ENCODE measurements at places on chromosomes 2 and 18.

DNA sequence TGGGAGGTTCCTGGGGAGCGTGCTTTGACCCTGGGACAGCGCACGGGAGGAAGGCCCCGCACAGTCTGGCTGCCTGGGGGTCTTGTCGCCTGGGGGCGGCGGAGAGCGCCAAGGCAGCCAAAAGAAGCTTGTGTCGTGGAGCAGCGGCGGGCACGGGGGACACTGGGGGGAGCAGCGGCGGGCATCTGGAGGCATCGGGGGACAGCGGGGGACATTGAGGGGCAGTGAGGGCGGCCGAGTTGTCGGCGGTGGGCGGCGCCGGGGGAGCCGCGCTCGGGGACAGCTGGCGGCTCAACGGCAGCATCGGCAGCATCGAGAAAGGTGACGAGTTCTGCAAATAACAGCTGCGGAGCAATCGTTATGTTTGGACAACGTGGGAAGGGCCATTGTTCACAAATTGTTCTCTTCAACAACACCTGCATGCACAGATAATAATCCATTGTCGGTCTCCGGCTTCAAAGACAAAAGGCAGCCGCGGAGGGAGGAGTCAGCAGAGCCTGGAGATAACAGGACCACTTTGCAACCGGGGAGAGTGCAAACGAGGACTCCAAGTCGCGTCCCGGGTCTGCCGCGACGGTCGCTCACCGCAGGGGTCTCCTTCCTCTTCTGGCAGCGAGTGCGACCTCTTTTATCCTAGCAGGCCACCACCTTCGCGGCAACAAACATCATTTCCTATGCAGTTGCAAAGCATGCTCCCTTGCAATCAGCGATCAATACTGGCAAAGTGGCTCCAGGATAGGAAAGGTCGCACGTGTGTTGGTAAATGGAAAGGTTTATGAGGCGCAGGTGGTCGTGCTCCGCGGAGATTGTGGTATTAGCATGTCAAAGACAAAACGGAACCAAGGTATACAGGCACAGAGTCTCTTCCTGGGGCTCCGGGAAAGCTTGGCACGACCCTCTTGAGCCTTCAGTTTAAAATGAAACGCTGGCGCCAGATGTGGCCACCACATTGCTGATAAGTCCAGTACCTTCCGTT, 132.3 kb upstream of the DLX2 start:
- no peaks in the 10 kb centered on the region for H3K36me3 ChIP-seq
- peak overlapping the region; percentile 2 for H3K27ac ChIP-seq
- H3K27me3 ChIP-seq: no peaks in the 10 kb centered on the region
- DNase-seq: no peak
- peak overlapping the region; percentile 38 for H3K4me3 ChIP-seq
- peaks cover 24% of the 10 kb centered on the region for H3K4me1 ChIP-seq

GRCh38 chr2:139394801-139395200, 614.6 kb upstream of the NXPH2 start:
- H3K4me1 ChIP-seq: no peaks in the 10 kb centered on the region
- no peaks in the 10 kb centered on the region for H3K27me3 ChIP-seq
- no peaks in the 10 kb centered on the region for H3K36me3 ChIP-seq
- no peak overlapping the region for H3K27ac ChIP-seq

DNA sequence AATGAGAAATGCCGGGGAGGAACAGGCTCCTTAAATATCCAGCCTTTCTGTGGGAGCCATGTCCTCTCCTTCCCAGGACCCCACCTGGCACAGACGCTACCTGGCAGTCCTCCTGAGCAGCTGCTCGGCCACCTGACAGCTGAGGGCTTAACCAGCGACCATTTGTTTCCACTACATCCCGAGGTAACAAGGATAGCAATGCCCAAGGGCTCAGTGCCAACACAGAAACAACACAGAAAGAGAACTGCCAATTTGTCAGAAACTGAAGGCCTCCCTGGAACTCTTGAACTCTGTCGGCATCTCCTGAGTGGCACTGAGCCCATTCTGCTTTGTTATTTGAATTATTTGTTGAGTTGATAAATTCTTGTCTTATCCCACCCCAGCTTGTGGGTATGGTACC, 122.2 kb upstream of the ARHGAP28 start:
- no peaks in the 10 kb centered on the region for H3K4me1 ChIP-seq
- H3K4me3 ChIP-seq: no peak overlapping the region
- H3K36me3 ChIP-seq: no peaks in the 10 kb centered on the region
- no peak overlapping the region for H3K27ac ChIP-seq
- no peaks in the 10 kb centered on the region for H3K27me3 ChIP-seq
- no peak for DNase-seq

DNA sequence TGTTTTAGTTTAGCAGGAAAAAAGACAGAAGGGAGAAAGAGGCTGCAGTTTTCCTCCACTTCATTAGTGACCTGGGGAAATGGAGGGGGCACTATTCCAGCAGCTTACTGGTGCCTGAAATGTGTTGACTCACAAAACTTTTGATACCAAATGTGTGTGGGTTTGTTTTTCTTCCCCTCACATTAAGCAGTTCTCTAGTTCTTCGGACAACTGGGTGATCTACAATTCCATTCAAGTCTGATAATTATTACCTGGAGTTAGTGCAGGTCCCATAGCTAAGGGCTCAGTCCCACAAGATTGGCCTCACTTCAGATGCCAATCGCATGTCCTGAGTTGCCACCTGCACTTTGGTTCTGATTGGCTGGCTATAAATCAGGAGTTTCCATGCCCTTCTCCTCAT, 28.4 kb downstream of the PMAIP1 start:
- H3K27me3 ChIP-seq: no peaks in the 10 kb centered on the region
- DNase-seq: no peak
- no peaks in the 10 kb centered on the region for H3K36me3 ChIP-seq
- H3K27ac ChIP-seq: no peak overlapping the region

DNA sequence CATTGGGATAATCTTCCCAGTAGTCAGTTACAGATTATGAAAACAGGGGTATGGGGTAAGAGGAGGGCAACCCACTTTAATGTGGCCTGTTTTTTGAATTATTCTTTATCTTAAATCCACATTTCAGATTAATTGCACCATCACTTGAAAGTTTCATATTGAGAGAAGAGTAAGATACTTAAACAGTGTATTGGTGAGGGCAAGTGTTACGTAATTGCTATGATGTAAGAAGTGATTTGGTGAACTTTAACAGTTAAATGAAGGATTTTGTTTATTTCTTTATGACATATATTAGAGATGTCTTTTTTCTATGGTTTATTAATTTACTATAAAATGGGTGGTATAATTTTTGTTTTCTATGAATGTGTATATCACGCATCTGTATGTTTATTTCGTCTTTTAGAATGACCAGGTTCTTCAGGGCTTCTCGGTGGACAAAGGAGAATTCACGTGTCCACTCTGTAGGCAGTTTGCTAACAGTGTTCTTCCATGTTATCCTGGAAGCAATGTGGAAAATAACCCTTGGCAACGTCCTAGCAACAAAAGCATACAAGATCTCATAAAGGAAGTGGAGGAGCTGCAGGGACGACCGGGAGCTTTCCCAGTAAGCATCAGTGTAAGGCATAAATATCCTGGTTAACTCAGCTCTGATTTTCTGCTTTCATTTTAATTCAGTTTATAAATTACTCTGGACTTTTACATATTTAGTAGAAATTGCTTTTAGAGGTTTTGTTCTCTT, 171.2 kb upstream of the MYO3B start:
- H3K27ac ChIP-seq: no peak overlapping the region
- H3K4me1 ChIP-seq: no peaks in the 10 kb centered on the region
- no peaks in the 10 kb centered on the region for H3K36me3 ChIP-seq
- H3K4me3 ChIP-seq: no peak overlapping the region
- H3K27me3 ChIP-seq: no peaks in the 10 kb centered on the region
- DNase-seq: no peak

DNA sequence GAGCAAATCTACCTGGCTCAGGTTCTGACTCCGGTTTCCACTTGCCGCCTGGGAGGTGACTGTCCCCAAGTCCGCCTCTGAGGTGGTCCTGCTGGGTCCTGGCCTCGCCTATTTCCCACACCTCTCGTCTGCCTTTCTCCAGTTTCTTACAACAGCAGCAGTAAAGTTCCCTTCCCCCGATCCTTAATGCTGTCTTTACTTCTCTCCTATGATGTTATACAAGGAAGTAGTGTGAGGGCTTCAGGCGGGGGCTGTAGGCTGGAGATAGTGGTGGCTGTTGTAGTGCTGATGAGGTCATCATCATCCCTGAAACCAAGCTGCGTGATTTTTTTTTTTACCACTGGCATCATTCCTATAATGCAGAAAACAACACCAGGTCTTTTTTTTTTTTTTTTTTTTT, 18.9 kb downstream of the TGIF1 start:
- no peak for DNase-seq
- H3K27ac ChIP-seq: no peak overlapping the region
- peaks cover 18% of the 10 kb centered on the region for H3K4me1 ChIP-seq
- no peaks in the 10 kb centered on the region for H3K36me3 ChIP-seq
- no peaks in the 10 kb centered on the region for H3K27me3 ChIP-seq

GRCh38 chr2:187819624-187820023, 265.4 kb upstream of the TFPI start:
- no peaks in the 10 kb centered on the region for H3K4me1 ChIP-seq
- H3K27ac ChIP-seq: no peak overlapping the region
- no peak for DNase-seq
- no peaks in the 10 kb centered on the region for H3K36me3 ChIP-seq
- H3K27me3 ChIP-seq: no peaks in the 10 kb centered on the region

GRCh38 chr2:230246206-230246605, 20.7 kb downstream of the SP140 start:
- no peaks in the 10 kb centered on the region for H3K27me3 ChIP-seq
- H3K4me3 ChIP-seq: no peak overlapping the region
- no peaks in the 10 kb centered on the region for H3K36me3 ChIP-seq
- H3K27ac ChIP-seq: no peak overlapping the region
- no peaks in the 10 kb centered on the region for H3K4me1 ChIP-seq

GRCh38 chr2:213125646-213126347, 25.6 kb downstream of the IKZF2 start:
- no peak for DNase-seq
- H3K27ac ChIP-seq: no peak overlapping the region
- peaks cover 4% of the 10 kb centered on the region for H3K36me3 ChIP-seq
- no peak overlapping the region for H3K4me3 ChIP-seq
- H3K27me3 ChIP-seq: no peaks in the 10 kb centered on the region
- peaks cover 29% of the 10 kb centered on the region for H3K4me1 ChIP-seq

- H3K27ac ChIP-seq: no peak overlapping the region
- H3K27me3 ChIP-seq: no peaks in the 10 kb centered on the region
- no peaks in the 10 kb centered on the region for H3K36me3 ChIP-seq
- H3K4me3 ChIP-seq: no peak overlapping the region
- DNase-seq: no peak
Measured at GRCh38 chr18:48566589-48566988, 27.8 kb downstream of the CTIF start.

DNA sequence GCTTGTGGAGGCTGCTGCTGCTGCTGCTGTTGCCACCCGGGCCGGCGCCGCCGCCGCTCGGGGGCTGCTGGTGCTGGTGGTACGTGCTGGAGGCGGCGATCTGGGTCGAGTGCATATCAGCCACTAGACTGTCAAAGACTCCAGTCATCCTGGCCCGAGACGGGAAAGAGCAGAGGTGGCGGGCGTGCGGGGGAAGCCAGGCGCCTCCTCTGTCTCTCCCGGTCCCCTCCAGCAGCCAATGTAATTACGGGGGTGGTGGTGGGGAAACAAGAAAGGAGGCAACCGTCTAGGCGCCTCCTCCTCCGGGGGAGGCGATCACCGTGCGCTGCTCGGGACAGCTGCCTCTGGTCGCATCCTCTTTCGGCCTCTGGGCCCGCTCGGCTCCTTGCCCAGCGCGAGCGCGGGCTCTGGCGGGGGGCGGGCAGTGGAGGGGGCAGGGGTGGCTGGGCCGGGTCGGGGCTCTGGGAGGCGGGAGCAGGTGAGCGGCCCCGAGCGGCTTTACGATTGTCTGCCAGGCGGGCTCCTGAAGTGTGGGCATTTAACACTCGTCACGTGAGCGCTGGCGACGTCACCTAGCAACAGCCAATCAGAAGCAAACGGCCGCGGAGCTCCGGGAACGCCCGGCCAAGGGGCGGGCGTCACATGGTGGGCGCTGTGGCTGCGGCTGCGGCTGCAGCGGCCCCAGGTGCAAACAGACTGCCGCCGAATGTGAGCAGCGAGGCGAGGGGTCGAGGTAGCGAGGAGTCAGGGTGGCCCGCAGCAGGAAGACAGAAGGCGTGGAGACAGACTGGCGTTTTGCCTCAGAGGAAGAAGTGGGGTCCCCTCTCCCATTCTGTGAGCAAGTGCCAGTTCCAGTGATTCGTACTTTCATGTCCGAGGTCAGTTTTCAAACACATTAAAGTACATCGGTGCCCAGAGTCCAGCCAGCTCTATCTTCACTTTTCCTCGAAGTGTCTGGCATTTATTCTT, at the start of gene DLX2:
DLX2 (minus strand) TSS at position 510 of the 969 bp plus-strand sequence; CDS start at position 148, 362 bp downstream.
- DNase-seq: no peak
- peak within 1 kb of the TSS; percentile 27 for H3K4me3 ChIP-seq
- H3K27ac ChIP-seq: no peak within 1 kb of the TSS
- H3K27me3 ChIP-seq: peaks cover 95% of the 10 kb centered on the region
- no peaks in the 10 kb centered on the region for H3K36me3 ChIP-seq
- peaks cover 42% of the 10 kb centered on the region for H3K4me1 ChIP-seq

- no peak overlapping the region for H3K27ac ChIP-seq
- no peaks in the 10 kb centered on the region for H3K4me1 ChIP-seq
- DNase-seq: no peak
- H3K36me3 ChIP-seq: no peaks in the 10 kb centered on the region
Measured at GRCh38 chr18:74577019-74577418, 20.7 kb upstream of the ZNF407 start.

DNA sequence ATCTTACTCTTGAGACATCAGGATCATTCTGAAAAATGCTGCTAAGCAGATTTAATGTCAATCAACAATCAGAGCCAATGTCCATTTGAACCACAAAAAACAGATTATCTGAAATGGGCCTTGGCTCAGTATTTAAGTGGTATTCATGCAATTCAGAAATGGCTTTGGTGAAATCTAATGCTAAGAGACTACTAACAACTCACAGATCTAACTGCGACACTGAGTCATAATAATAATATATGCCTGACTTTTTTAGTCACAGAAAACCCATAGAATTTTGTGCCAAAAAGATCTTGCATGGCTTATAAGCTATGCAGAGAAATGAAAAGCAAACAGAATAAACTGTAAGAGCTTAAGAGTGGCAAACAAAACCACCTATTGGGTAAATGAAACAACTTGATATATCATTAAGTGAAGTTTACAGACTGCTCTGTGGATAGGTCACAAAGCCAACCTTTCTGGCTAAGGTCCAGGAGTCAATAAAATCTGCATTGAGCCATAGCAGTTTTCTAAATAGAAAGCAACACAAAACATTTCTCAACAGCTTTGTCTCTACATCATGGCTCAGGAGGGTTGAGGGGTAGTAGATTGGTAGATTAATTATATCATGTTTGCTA, 234.3 kb downstream of the LRATD1 start:
- H3K27me3 ChIP-seq: no peaks in the 10 kb centered on the region
- H3K36me3 ChIP-seq: no peaks in the 10 kb centered on the region
- DNase-seq: no peak
- no peak overlapping the region for H3K4me3 ChIP-seq

DNA sequence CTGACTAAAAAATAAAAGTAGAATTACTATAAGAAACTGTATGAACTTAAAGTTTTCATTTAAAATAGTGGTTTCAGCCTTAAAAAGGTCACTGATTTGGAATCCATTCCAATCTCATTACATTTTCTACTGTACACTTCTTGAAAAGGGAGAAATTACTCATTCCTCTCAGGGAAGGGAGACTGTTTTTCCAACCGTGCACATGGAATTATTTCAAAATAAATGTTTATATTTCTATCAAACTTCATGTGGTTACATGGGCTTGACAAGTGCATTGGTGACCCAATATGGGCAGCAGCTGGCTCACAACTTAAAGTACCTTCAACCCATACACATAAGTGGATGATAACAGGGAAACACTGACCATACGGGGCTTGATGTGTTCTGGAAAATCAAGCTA, 324.5 kb upstream of the THUMPD2 start:
- H3K4me1 ChIP-seq: peaks cover 37% of the 10 kb centered on the region
- no peaks in the 10 kb centered on the region for H3K27me3 ChIP-seq
- no peak for DNase-seq
- no peaks in the 10 kb centered on the region for H3K36me3 ChIP-seq
- H3K4me3 ChIP-seq: no peak overlapping the region

Measured in esophagus squamous epithelium (tissue), 5 donors.